ENCODE measurements at places on chromosomes 2 and 18.

DNA sequence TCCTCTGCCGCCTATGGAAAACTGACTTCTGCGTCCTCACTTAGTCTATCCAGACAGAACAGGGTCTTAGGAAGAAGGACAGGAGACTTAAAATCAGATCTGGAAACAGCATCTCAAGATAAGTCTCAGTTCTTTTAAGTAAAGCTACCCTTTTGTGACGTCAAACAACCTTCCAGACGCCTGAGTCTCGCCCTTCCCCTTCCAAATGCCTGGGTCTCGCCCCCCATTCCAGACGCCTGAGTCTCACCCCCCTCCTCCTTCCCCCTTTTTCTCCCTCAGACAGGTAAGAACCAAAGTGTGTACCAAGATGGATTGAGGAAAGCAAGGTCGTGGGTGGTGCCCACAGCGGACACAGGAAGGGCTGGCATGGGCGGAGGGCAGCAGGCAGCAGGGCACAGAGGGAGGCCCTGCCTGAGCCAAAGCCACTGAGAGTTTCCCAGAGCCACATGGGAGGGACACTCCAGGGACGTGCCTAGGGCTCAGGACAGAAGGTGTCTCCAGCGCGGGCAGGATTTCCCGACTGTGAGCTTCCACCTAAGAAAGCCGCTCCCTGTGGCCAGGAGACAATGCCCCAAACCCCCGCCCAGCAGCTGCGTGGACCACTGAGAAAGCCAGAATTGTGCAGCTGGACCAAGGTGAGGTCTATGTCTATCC is 51.3 kb downstream of the ANKMY1 start:
- no peak for DNase-seq

- peak; percentile 45 for DNase-seq
Observed at GRCh38 chr18:12911025-12911928, 27.2 kb upstream of the PTPN2 start.

- DNase-seq: peak; percentile 4
Observed at GRCh38 chr2:156319811-156320485, 12.6 kb downstream of the NR4A2 start.

DNA sequence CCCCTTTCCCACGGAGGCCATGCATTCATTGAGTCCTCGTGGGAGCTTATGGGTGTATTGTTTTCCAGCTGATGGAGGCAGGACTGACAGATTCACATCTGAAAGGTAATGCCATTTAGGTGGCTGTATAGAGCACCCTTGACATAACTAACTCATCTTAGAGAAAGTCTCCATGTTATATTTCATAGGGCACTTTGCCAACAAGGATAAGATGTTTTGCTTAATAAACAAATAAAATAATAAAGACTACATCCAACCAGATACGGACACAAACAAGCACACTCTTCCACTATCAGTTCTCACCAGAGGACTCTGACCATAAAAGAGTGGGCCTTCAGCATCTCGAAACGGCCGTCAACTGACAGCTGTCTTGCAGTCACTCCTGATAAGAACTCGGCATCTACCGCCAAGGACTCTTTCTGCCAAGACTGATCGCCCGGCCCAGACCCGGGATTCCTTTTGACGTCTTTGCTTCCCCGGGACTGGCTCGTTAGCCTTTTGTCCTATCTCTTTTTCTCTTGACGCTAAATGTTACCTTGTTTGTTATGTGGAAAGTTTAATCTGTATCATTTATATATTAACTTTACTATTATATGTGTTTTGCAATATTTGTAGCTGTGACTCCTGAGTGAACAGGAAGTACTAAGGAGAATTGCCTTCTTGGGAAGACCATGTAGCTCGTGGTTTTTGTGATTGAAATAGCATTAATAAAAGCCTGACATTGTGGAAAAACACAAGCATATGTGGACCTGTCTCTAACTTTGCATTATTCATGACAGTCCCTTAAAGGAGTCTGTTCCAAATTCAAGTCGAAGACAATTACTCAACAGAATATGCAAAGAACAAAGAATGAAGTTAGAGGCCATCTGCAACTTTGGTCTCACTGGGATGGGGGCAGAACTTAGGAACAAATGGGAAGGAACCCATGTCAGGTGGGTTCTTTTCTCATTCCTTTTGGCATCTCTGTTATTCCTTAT is 195.1 kb downstream of the LPIN1 start:
- no peak for DNase-seq

GRCh38 chr2:145484448-145485097 is 964.7 kb upstream of the ZEB2 start:
- DNase-seq: no peak

DNA sequence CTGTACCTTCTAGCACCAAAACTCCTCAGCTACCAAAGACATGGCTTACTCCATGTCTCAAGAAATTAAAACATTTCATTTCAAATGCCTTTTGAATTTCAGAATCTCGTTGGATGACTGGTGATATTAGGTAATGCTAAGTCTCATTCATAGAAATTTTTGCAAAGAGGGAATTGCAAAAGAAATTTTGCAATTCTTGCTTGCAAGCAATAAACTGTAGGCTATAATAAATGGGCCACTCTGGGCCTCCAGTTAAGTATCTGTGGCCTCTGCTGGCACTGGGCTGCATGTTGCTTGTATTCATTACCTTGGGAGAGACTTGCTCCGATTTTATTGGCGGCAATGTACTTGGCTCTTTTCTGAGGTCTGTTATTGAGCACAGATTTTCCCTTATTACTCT is 2.8 kb upstream of the LCLAT1 start:
- no peak for DNase-seq

DNA sequence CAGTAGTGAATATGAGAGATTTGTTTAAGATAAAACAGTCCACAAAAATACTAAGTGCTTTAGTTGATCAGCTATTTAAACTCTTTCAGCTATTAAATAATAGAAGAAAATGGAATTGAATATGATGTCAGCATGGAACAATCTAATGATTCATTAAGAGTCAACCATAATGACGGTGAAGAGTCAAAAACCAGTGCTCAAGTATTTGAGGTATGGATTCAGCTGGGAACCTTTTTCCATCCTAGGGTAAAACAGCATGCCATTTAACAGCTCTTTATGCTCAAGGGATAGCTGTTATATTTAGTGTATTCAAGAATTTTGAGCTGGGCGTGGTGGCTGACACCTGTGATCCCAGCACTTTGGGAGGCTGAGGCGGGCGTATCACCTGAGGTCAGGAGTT is 29.7 kb downstream of the CARF start:
- DNase-seq: no peak

Measured in central memory CD4-positive, alpha-beta T cell (primary cell).